A375 (cell line): ENCODE measurements at places on chromosomes 4 and X. TPM values are rescaled to one million over a fixed set of nuclear protein-coding genes. Genes with fewer than 3 reads are reported as not detected.

TRIM60 gene
- 0.19 TPM in 1 of 2 replicates, not detected in the other for total RNA-seq

CT45A10 gene
- total RNA-seq, result 51.5 and 62.2 TPM in 2 replicates

FMR1NB gene
- not detected in 2 replicates for total RNA-seq

CXCL1 gene
- 31.6 and 32.4 TPM in 2 replicates for total RNA-seq

NLRP2B gene
- total RNA-seq, result not detected in 2 replicates

SLC34A2 gene
- not detected in 2 replicates for total RNA-seq

HTRA3 gene
- 0.80 and 1.1 TPM in 2 replicates for total RNA-seq
